ENCODE measurements at places on chromosomes 12 and 14.
A peak's percentile ranks its signal among the peaks of the same experiment; 100 is the strongest.

DNA sequence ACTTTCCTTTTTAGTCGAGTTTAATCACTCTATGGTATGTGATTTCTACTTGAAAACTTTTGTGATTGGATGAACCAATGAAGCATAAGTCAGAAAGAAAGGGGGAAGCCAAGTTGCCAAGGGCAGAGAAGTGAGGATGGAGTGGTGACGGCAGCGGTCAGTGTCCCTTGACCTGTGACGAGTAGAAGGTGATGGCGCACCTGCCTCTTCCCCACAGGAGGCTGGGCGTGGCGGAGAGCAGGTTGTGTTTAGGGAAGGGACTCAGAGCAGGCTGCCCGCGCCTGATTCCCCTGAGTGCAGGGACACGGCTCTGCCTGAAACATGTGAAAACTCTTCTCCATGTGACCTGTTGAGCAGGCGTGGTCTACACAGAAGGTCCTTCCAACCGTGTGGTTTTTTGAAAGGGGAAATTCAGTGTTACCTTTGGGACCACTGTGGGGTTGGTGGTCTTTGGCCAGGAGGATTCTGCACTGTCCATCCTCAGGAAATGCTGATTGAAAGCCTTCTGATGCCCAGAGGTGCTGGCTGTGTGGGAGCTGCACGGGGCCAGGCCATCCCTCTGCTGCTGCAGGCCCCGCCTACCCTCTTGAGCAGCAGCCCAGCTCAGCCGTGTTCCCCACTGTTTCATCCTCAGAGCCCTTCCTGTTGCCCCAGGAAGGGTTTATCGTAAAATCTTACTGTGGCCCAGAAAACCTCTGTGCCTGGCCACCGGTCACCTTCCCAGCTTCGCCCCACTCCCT is 23.5 kb upstream of the AMN start:
- no peak for DNase-seq

- DNase-seq, result no peak
Observed at GRCh38 chr14:63725786-63726460, 1.9 kb downstream of the SGPP1 start.

- no peak for DNase-seq
Observed at GRCh38 chr12:10289005-10289754, 18.5 kb upstream of the KLRD1 start.

DNA sequence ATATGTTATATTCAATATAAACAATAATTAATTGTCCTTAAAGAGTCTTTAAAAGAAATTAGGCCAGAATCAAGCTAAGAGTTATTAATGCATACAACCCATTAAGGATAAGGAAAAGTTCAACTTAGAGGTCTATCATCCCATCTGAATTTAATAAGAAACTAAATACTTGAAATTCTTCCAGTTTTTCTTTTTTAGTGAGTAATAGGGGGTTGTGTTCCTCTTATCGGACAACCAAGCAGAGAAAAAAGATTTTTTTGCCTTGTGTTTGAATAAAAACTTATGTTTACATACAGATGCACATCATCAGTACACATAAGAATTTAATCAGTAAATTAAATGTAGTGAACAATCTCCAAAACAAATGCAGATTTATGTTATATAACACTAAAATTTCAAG is 32.5 kb downstream of the PAWR start:
- no peak for DNase-seq

DNA sequence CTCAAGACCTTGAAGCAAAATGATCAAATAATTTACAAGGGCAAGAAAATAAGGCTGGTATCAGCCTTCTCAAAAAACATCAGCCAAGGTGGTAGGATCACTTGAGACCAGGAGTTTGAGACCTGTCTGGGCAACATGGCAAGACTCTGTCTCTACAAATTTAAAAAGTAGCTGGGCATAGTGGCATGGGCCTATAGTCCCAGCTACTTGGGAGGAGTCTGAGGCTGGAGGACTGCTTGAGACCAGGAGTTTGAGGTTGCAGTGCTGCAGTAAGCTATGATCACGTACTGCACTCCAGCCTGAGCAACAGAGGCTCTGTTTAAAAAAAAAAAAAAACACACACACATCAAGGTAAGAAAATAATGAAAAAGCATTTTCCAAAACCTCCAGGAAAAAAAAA is 22.1 kb downstream of the SEC23A start:
- DNase-seq, result no peak

DNA sequence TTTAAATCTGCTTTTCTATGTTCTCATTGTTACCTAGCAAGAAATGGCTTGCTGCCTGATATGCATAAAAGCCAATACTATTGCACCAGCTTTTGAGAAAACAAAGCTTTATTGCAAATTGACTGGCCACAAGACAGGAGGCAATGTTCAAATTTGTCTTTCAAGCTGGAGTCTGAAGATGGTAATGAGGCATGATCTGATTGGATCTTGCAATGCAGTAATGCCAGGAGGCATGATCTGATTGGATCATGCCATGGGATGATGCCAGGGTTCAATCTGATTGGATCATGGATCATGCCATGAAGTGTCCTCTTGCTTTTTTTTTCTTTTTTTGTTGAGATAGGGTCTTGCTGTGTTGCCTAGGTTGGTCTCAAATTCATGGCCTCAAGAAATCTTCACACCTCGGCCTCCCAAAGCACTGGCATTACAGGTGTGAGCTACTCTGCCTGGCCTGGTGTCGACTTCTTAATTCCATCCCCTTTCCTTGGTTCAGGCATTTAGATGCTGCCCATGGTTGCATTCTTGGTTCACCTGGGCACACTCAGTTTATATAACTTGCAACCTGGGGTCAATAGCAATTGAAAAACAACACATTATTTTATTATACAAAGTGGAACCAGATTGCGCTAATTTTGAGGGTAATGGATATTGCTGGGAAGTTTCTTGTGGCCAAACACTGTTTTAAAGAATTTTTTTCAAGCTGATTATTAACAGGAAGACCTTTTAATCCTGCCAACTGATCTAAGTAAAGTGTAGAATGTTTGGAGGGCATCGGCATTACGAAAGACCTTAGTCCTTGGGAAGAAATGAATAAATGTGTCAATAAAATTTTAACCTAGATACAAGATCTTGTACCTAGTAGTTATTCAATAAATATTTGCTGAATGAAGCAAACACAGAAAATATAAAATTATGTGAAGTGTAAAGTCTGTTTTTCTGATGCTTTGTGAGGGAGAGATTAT is 38.8 kb downstream of the HSD17B6 start:
- DNase-seq, result no peak

GRCh38 chr12:75457191-75457590 is 23.4 kb upstream of the GLIPR1 start:
- no peak for DNase-seq

- DNase-seq, result no peak
Observed at GRCh38 chr12:68981516-68981915, 48.5 kb upstream of the CPM start.

DNA sequence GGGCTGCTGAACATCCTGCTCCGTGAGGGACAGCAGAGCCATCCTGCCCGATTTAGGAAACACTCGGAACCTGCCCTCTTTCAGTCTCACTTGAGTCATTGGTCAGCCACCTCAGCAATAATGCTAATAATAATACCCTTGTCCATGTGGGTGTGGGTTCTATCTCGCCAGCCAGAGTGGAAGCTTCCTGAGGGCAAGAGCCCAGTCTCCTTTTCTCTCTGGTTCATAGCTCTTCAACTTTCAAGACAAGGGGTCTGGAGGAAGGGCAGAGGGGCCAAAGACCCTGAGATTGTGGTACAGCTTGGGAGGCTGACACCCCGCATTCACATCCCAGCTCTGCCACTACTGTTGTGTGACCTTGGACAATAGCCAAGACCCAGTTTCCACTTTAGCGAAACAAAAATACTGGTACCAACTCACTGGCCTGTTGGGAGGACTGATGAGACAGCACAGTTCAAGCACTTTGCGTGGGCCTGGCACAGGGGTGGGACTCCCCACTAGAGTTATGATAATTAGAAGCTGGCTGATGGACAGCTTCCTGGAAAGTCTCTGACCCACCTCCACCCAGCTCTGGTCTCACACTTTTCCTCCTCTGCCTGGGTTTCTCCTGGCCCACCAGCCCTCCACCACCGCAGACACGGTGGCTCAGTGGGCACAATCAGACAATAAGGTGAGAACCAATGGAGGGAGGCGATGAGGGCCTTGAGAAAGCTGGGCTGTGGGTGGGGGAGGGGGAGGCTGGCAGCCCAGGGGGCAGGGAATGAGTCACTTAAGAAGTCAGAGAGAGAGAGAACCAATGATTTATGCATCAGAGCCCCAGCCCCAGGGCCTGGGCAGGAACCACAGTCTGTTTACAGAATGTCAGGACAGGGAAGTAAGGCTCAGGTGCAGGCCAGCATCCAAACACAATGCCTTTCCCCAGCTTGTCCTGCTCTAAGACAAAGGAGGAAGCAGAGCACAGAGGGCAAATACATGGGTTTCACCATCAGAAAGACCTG is 9.6 kb downstream of the FAIM2 start:
- no peak for DNase-seq

- no peak for DNase-seq
Observed at GRCh38 chr12:25637752-25638151, 84.7 kb upstream of the LMNTD1 start.

DNA sequence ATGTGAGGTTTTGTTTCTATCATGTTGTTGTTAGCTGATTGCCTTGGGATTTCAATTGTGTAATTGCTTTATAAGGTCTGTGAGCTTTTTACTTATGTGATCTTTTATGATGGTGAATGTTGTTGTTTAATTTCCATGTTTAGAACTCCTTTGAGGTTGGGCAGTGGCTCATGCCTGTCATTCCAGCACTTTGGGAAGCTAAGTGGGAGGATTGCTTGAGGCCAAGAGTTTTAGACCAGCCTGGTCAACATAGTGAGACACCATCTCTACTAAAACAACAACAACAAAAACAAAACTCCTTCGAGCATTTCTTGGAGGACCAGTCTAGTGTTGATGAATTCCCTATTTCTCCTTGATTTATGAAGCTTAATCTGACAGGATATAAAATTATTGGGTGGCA is 102.1 kb upstream of the PMCH start:
- DNase-seq, result no peak

- no peak for DNase-seq
Observed at GRCh38 chr12:69331519-69331908, 16.7 kb upstream of the LYZ start.

DNA sequence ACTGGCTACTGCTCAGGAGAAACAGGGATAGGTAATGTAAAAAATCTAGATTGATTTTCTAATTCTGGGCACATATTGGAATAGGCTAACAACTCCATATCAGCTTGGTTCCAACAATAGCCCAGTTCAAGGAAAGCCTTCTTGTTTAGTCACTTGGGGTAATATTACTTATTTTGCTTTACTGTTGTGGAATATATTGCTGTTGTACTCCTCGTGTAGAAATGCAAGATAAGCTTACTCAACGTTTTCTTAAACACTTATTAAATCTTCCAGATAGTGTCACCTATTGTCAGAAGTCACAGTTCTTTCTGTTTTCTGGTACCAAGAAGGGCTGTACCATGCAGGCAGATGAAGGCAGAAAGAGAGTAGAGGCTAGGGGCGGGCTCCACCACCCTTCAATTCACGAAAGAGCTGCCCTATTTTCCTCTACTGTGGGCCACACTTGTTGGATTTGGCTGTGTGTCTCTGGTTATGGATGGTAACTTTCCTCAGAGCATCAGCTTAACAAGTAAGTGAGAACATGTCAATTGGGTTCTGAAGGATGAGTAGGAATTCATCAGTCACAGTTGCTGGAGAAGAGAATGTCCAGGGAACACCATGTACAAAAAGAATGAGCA is 38.0 kb downstream of the CLMN start:
- DNase-seq, result no peak

GRCh38 chr12:50110762-50111351 is 1.2 kb upstream of the COX14 start:
- no peak for DNase-seq

- peak; percentile 60 for DNase-seq
Observed at GRCh38 chr14:96741151-96741977, 55.8 kb upstream of the VRK1 start.

GRCh38 chr12:89892436-89892835 is 183.8 kb upstream of the ATP2B1 start:
- DNase-seq, result no peak

DNA sequence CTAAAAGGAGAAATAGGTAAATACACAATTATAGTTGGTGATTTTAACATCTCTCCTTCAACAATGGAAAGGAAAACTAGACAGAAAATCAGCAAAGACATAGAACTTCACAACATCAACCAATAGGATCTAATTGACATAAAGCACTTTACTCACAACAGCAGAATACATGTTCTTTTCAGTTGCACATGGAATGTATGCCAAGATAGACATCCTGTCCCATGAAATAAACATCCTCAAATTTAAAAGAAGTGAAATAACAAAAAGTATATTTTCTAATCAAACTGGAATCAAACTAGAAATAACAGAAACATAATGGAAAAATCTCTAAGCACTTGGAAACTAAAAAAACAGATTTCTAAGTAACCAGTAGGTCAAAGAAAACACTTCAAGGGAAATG is 296.2 kb upstream of the RGS6 start:
- no peak for DNase-seq

DNA sequence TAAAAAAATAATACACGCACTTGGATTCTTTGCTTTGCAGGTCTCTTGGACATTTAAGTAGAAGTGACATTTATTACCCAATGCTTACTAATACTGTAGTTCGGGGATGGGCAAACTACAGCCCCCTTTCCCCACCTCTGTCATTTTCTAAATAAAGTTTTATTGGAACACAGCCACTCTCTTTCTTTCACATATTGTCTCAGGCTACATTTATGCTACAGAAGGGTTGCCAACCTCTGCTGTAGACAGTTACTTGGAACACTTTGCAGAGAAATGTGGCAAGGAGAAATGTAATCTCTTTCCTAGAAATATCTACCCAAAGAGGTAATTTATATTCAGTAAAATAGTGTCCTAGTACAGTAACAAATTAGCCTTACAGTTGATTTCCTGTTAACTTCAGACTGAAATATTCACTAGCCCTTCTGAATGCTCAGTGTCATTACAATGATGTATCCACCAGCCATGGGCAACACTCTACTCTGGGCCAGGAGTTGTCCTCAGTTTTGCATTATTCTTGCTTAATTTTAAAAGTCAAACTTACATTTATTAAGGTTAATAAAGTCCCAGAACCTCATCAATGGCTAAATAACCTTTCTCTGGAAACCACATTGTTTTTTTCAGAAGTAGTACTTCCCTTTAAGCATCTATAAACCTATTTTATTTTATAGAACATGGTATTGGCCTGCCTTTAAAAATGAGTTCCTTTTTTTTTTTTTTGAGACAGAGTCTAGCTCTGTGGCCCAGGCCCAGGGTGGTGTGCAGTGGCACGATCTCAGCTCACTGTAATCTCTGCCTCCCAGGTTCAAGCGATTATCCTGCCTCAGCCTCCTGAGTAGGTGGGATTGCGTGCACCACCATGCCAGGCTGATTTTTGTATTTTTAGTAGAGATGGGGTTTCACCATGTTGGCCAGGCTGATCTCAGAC is 269.6 kb upstream of the AMIGO2 start:
- DNase-seq, result no peak

DNA sequence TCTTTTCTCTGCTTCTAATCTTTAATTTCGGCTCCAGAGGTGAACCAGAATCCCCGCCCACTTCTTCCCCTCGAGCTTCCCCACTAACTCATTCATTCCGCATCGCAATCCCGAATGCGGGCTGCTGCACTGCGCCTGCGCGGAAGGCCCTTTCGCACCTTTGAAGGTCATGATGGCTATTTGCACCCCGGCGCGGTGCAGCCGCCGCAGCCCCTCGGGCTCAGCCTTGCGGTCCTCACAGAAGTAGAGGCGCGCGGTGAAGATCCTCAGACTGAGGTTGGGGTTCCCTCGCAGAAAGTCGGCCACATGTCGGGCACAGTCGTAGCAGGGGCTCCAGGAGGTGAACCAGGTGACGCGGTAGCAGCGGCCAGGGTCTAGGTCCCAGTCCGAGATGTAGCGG is 7.6 kb downstream of the AICDA start:
- DNase-seq, result no peak

Data from CD8-positive, alpha-beta memory T cell (primary cell).